ENCODE measurements at places on chromosomes 3 and 15.
A peak's percentile ranks its signal among the peaks of the same experiment; 100 is the strongest.

DNA sequence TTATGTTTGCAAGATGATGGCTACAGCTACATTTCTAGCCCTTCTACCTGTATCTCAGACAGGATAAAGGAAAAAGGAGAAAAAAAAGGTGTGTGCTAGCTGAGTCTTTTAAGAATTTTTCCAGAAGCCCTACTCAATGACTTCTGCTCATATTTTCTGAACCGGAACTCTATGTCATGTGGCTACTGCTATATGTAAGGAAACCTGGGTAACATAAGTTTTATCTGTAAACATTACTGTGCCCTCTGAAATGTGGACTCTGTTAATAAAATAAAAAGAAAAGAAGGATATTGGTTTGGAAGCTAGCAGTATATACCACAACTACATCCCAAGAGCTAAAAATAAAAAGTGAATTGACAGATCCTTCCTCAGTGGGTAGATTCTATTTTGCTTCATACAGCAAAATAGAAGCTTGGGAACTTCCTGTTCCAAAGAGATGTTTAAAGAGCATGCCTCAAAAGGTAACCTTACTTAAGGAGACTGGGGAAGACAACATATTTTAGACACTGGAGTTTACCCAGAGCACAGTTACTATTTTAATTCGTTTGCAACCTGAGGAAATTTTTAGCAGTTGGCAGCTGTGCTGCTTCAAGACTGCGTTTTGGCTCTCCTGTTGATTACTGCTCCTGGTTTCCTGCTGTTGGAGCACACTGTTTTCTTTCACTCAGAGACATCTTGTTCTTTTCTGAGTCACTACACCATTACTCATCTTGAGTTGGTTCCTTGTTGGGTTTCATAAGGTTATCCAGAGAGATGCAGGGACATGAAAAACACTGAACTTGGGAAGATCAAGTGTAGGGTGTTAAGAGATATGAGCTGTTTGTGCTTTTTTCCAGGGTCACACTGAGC lies 280.7 kb downstream of the NFKBIZ start:
- peak; percentile 57 for DNase-seq

DNA sequence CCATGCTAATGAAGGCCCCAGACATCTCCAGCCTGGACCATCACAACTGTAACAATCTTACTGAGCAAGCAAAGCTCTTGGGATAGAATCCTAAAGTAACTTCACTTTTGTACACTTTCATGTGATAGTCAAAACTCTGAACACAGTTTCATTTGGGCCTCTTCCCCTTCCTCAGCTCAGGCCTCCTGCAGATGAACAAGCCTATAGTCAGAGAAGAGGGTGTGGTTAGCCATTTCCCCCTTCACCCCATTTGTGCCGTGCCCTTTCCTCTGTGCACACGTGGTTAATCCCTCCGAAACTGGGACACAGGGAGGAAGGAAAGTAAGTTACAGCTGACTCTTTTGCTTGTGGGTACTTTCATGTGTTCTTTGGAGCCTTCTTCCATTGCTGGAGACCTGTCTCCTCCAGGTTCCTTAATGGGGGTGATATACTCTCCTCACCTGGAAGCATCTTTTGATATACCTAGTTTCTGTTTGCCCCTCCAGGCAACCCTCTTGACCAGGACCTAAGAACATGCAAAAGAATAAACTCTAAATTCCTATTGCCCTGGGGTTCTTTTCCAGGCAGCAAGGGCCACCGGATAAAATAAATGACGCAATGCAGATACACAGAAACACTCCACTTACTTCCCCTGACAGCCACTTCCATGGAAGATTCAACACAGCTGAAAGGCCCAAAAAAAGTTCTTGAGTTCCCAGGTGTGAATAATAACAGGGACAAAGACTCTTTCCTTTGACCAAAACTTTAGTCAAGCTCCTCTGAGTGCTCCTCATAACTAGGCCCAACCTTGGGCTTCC lies 29.6 kb upstream of the CSTA start:
- no peak for DNase-seq

GRCh38 chr3:14266361-14266760 lies 87.7 kb downstream of the LSM3 start:
- DNase-seq: peak; percentile 88

DNA sequence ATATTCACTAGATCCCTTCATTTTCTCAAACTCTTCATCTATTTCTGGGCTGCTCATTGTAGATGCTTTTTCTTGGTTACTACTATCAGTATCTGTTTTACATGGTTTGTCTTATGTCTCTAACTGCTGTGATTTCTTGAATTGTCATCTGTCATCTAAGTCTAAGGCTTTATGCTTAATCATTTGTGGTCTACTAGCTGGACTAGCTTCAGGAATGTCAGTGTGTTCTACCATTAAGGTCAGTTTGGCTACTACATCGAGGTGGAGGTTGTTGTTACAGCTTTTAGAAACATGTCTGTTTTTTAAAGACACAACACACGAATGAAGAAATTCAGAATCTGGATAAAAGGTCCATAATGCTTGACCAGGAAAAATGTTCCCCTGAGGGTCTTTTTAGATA lies 82.2 kb downstream of the ABI3BP start:
- DNase-seq: no peak

- DNase-seq: no peak
Observed at GRCh38 chr15:53210653-53211052, 420.5 kb upstream of the ONECUT1 start.

DNA sequence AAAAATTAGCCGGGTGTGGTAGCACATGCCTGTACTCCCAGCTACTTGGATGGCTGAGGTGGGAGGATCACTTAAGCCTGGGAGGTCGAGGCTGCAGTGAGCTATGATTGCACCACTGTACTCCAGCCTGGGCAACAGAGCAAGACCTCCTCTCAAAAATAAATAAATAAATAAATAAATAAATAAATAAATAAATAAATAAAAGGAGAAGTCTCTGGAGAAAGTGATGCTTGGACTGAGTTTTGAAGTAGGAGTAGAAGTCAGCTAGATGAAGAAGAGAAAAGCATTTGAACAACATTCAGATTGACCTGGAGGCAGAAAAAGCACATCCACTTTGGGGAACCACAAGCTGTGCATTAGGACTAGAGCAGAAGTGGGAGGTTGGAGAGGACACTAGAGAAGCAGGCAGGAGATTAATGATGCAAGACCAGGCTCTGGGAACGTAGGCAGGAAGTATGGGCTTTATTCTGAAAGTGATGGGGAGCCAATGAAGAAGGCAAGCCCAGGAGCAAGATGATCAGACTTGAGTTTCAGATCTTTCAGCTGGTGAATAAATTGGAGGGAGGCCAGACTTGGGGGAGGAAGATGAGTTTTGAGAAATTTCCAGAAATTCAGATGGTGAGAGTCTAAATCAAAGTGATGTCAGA lies 48.7 kb downstream of the KLHL6 start:
- DNase-seq: no peak

- no peak for DNase-seq
Observed at GRCh38 chr15:28989896-28990295, 104.1 kb downstream of the APBA2 start.

DNA sequence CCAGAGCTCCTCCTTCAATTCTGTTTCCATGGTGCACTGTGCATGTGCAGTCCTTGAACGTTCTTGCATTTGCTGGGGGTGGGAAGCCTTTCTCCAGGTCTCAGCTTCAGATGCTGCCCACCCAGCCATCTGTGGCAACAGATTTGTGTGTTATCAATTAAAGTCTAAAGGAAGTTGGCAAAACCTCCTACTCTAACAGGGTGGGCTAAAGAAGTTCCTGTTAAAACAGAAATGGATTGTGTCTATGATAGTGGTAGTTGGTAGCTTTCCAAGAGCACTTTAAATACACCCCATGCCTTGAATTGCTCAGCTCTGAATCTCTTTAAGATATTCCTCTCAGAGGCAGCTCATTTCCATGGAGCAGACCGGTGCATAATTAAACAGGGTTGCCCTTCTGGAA lies 488.0 kb upstream of the SUCLG2 start:
- DNase-seq: no peak

DNA sequence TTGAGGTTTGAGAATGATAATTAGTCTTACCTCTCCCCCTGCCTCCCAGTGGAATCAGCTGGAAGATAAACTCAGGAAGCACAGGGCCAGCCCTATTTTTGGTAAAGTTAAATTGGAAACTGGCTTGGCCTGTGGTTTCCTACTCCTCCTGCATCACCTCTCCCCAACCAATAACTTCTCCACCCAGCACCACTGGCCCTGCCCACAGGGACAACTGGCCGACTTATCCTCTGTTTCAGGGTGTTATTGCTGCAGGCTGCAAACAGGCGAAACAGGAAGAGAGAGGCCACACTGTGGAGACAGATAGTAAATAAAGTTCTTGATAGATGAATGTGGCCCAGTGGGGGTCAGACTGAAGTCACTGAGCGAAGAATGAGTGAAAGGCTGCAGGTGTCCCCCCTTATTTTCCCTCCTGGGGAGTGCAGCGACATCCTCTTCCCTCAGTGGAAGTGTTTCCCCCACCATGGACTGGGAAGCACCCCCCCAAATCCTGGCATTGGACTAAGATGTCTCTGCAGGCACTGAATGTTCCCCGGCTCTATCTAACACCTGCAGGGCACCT lies 47.1 kb downstream of the PDIA5 start:
- no peak for DNase-seq

- DNase-seq: no peak
Observed at GRCh38 chr15:77035999-77036471, 34.9 kb downstream of the TSPAN3 start.

All from AG20443 (cell line).